ENCODE measurements at places on chromosomes 11 and 22.

DNA sequence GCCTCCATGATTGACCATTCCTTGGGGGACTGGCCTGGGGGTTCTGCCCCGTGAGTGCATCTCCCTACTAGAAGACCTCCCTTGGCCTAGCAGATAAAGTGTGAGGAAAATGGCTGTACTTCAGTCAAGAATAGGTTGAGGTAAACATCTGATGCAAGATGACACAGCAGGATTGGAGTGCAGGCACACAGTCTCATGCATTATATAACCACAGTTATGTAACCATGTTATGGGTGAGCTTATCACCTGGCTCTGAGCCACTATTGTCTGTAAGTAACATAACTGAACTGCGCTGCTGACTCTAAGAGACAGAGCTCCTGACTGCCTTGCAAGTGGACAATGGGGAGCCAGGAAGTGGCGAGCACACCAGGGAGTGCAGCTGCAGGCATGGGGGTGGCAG, 378.7 kb upstream of the ANO5 start:
- DNase-seq, result peak; percentile 2

DNA sequence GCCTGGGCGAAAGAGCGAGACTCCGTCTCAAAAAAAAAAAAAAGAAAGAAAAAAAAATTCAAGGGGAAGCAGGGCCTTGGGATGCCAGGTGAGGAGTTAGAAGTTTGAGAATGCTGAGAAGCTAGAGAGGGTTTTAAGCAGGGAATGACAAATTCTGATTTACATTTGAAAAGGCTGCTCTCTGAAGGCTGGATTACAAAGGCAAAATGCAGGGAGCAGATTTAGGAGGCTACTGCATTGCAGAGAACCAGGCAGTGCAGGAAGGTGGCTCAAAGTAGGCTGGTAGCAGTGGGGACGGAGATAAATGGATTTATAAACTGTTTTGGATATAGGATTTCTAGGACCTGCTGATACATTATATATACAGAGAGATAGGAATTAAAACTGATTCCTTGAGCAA, 66.6 kb downstream of the KCNC1 start:
- DNase-seq, result no peak

DNA sequence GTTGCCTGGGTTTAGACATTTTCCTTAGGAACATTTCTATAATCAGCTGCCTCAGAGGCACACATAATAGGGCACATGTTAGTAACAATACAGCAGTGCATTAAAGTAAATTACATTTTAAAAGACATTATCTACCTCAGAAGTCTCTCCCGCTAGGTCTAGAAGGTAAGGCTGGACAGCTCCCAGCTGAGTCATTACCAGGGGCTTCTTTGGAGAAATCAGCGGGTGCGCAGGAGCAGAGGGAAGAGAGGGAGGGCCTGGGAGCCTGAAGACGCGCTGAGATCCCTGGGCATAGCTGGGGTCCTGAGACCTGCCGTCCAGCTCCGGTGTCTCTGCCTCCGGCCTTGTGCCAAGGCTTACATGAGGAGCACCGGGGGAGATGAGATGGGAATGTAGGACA, 67.7 kb downstream of the TMPRSS5 start:
- no peak for DNase-seq

DNA sequence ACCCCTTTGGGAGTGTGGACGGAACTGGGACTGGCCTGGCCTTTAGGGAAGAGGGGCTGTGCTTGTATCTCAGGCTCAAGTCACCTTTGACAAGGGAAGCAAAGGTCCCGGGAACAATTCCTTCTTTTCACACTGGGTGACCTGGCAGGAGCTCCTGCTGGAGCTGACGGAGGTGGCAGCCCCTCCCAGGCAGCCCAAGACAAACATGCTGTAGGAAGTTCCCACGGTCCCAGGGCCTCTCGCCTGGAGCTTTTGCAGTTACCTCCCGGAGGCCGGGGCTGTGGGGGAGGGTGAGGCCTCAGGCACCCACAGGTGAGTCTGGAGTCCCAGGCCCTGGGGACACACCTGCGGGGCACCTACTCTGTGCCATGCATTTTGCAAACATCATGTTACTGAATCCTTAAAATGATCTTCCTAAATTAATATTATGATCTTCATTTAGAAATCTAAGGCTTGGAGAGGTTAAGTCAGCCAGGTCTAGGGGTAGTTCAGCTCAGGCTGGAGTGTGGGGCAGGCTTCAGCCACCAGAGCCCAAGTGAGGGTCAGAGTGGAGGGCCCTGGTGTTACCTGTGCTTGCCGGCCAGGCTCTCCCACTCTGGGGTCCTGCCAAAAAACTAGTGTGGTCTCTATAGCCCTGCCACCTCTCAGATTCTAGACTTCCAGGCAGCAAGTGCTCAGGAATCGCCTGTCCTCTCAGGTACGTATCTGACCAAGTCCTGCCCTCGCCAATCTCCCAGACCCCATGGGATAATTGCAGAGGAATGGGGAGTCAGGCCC, 15.7 kb upstream of the MYEOV start:
- no peak for DNase-seq

DNA sequence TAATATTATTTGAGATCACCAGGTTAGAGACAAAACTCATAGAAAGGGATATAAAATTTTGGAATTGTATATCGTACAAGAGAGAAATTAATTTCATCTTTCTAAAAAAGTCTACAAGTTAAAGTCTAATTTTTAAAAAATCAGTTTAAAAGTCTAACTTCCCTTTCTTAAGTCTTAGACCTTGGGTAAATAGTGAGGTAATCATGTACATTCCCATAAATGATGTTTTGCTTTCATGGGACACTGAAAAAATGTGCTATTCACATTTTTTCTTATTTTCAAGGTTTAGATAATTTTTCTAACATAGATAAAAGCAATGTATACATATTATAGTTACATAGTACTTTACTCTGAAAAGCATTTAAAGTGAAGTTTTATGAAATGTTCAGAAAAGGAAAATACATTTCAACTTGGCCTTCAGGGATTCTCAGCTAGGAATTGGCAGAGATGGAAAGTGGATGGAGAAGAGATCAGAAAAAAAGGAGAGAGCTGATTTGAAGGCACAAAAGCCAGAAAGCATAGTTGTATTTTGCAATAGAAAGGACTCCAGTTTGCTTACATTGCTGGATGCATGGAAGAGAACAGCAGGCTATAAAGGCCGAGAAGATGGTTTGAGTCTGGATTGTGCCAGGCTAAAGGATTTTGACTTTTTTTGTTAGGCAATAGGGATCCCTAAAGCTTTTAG, 194.0 kb downstream of the CASP12 start:
- DNase-seq, result no peak

DNA sequence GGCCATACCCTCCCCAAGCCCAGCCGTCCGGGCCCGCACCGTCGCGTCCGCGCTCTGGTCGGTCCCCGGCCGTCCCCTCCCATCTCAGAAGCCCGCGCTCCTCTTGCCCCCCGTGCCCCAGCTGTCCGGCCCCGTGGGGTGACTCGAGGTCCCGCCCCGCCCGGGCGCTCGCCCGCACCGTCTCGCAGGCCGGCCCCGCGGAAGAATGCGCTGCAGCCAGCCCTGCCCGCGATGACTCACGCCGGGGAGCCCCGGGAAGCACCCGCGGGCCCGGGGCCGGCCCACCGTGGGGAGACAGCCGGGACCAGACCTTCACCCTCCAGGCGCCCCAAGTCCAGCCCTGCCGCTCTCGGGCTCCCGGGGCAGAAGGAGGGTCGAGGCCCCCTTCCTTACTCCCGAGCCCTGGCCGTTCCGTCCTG, 320 bp upstream of the PHLDA2 start:
- peak; percentile 50 for DNase-seq

GRCh38 chr22:17575681-17576080, 12.4 kb downstream of the SLC25A18 start:
- DNase-seq, result no peak

DNA sequence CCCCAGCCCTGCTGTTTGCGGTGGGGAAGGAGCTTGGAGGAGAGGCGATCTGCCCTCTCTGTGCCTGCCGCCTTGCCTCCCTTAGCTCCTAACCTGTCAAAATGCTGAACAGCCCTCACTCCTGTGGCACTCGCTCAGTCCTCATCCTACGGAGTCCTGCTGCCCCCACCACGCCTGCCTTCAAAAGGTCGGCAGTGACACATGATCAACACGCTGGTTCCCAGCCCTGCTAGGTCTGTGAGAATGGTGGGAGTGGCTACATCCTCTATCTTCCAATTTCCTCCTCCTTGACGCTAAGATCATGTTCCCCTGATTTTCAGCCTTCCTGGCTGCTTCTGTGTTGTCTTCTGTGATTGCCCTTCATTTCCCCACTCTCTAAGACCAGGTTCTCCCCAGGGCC, 120.2 kb upstream of the TBCEL start:
- peak; percentile 49 for DNase-seq

Measured in NB4 (cell line).